ENCODE measurements at places on chromosomes 4 and X.

GRCh38 chr4:135508006-135508714 is 1306.6 kb upstream of the PABPC4L start:
- peak; percentile 86 for DNase-seq

- peak; percentile 80 for DNase-seq
These were observed 80.8 kb upstream of the MAB21L2 start for GRCh38 chr4:150501009-150501727.

- peak; percentile 24 for DNase-seq
These were observed 473.4 kb downstream of the INPP4B start for GRCh38 chr4:142372530-142373260.

DNA sequence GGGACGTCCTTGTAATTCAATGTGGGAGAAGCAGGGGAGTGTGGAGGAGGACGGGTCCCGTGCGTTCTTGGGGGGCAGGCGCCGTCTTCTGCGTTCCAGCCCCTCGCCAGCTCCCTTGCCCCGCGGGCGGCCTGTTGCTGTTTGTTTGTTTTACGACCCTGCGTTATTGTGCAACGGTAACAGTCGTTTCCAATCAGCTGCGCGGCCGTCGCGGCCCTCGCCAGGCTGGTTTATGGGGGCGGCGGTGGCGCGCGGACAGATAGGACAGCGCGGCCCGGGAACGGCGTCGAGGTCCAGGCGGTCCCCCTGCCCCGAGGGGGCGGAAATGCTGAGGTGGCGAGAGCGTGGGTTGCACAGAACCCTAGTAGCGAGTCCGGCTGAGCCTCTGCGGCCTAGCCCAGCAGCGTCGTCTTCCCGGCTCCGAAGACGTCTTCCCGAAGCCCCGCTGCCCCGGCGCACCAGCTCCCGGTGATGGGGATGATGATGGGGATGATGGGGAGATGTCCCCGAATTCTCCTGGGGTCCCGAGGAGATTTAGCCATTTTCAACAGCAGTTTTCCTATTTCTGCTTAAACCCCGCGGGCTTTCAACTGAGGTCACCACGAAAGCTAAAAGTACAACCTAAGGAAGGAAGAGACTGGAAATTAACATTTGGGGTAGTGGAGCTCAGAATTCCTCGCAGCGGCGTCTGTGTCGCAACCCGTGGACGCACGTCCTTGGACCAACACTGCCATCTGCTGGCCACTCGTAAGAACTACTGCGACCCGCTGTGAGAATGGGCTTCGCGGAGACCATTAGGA is 4.8 kb downstream of the PDGFRA start:
- peak; percentile 86 for DNase-seq

GRCh38 chr4:2177443-2178093 is 64.4 kb downstream of the HAUS3 start:
- peak; percentile 13 for DNase-seq

DNA sequence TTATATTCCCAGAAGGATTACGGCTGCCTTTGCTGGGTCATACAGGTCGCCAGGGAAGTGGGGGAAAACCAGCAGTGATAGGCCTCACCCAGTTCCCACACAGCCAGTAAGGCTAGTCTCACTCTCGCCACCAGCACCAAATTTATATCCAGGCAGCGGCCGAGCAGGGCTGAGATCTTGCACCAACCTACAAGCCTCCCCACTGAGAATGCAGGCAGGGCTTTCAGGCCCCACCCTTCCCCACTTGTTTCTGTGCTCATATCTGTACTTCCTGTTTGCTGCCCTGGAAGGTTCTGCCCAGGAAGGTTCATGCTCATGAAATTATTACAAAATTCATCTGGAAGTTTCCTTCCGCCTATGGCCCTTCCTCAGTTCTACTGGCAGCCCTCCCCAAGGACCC is 179.7 kb downstream of the STIM2 start:
- no peak for DNase-seq

GRCh38 chr4:4984186-4984585 is 35.1 kb downstream of the CYTL1 start:
- DNase-seq, result no peak

GRCh38 chrX:38806875-38807621 is 5.8 kb downstream of the MID1IP1 start:
- no peak for DNase-seq

DNA sequence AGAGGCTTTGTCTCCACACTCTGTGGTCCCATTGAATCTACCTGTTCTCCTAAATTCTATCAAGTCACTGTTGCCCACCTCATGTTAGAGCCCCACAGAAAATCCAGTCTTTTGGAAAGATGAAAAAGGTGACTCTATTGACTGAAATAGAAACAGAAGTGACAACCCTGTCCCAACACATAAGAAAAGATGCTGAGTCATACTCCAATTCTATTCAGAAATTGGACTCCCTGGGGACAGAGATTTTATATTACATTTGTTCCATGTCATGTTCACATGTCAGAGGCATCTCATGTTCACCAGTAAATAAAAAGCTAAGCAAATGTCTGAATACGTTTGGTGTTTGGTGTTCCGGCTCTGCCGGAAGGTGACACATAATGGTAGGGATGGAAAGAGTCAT is 2.9 kb upstream of the GRPR start:
- DNase-seq, result no peak

DNA sequence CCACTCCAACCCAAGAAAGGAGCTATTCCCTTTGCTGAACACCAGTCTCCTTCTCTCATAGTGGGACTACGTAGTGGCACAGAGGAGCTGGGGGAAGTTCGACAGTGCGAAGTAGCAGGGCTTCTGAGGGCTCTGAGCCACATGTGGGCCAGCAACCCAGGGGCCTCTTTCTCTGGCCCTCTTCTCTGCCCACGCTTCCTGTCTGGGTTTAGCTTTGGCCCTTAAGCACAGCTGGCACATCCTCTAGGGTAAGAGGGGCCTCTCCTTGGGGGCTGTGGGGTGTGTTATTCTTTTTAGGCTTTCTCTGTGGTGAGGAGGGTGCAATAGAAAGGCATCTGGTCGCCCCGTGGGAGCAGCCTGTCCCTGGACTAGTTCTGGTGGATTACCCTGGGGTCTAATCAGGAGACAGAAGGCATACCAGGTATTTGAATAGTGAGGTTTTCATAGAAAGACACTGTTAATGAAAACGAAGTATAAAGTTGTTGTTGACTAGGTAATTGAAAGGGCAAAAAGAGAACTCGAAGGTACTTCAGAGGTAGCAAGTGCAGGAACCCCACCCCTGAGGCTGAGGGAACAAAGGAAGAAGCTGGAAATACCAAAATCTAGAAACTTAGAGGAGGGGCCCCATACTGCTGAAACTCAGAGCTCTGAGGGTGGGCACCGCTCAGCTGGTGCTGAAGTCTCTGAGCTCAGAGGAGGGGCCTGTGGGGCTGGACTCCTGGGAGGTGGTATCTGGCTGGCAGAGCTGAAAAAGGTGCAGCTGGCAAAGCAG is 151.9 kb upstream of the RPS6KA3 start:
- DNase-seq, result no peak

DNA sequence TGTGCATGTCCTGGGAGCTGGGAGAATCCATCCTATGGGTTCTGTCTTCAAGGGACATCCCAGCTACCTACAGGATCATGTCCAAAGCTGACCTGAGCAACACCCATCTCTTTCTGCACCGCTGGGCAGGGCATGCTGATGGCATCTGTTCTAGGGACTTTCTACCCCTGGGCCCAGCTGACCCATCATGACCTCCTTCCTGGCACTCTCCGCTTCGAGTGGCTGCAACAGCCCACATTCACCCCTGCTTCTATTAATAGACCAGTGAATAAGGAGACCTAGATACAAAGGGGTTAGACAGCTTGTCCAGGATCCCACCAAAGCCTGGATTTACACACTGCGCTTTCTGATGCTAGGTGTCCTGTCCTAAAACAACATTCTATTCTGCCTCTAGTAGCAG is 44.6 kb upstream of the GPR173 start:
- no peak for DNase-seq

DNA sequence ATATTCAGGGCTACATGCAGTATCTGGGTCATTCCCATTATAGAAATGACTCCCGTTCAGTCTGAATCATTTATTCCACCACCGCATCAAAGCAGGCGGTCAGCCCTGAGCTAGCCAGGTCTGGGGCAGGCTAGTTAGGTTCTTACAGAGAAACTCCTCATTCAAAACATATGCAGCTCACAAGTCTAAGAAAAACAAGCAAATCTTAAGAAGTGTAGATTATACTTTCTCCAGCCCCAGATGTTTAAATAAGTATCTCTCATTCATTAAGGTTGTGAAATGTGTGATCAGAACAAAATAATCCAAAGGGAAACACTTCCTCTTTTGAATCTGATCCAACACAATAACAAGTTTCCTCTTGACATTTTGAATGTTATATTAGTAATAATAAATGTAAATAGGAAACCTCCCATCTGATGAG is 441.9 kb downstream of the INPP4B start:
- DNase-seq, result peak; percentile 85

DNA sequence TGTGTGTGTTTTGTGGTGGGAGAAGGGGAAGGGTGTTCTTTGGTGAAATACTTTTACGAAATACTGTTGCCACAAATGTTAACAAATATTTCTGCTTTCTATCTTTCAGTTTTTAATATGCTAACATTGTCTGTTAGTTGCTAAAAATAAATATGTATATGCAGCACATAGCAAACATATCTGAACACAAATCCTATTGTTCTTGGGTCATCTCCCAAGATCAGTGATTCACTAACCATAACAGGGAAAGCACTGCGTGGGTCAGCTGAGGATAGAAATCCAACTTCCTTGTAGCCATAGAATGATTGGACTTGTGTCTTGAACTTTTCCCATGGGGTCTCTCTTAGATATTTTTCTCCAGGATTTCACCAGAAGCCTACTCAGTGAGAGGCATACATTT is 250.3 kb upstream of the FAM47A start:
- DNase-seq, result no peak

- no peak for DNase-seq
These were observed 62.6 kb downstream of the GRXCR1 start for GRCh38 chr4:42954963-42955669.

- peak; percentile 51 for DNase-seq
These were observed 6.5 kb downstream of the NEUROG2 start for GRCh38 chr4:112509243-112510141.

Measured in ELR (cell line).